ENCODE measurements at places on chromosomes 13 and 19.

DNA sequence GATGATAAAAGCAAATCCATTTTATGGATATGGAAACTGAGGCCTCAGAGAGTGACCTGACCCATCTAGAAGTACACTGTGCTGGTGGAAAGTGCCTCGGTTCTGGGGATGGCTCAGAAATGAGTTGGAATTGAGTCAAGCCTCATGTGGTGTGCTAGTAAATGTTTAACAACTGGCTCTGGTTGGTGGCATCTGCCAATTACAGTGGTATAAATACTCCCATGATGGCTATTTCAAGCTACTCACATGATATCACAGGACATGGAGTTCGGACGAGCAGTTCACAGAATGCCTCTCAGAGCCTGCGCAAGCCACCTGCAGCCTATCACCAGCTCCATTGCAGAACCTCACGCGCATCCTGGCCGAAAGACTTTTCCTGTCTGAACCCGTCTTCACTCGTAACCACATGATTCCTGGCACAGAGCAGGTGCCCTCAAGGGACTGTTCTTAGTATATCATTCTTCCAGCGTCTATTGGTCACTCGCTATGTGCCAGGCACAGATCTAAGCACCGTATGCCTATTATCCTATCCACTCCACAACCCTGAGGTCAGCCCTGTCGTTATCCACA is 9.1 kb downstream of the TMEM150B start:
- DNase-seq = no peak

GRCh38 chr13:93977986-93978385 is 501.5 kb downstream of the DCT start:
- no peak for DNase-seq

GRCh38 chr19:48090281-48090802 is 20.3 kb downstream of the PLA2G4C start:
- no peak for DNase-seq

DNA sequence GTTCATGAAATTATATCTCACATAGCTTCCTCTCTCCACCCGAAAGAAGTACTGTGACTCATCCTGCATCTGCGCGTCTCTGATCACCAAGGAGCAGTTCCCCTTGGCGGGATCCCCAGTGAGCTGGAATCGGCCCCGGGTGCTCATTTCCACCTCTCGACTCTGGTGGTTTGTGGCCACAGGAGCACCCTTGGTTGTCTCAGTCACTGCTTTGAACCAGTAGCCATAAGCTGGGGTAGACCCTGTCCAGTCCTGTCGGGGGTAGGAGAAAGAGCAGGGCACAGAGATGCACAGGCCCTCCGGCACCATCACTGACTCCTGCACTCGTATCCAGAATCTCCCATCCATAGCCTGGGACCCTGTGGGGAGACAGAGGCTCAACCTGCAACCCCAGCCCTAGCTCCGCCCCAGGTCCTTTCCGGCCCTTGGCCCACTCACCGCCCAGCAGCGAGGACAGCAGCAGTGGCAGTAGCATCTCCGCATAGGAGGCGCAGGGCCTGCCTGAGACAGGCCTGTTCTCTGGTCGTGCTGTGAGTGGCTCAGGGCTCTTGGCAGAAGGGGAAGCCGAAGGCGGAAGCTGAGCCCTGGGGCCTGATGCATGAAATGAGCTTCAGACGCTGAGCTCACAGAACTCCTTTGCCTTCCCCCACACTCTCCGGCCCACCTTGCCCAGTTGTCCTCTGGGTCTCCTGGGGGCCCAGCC is at the start of gene SIGLEC10:
SIGLEC10 (minus strand) TSS at position 536 of the 703 bp plus-strand sequence; CDS start at position 475, 61 bp downstream.
- peak; percentile 80 for DNase-seq

- no peak for DNase-seq
Observed at GRCh38 chr13:76707360-76707759, 178.8 kb downstream of the KCTD12 start.

Measured in upper lobe of right lung (tissue), 1 donor.